ENCODE measurements at places on chromosomes 13 and 19.

GRCh38 chr13:66219506-66219905, 1010.6 kb downstream of the PCDH9 start:
- DNase-seq, result no peak

DNA sequence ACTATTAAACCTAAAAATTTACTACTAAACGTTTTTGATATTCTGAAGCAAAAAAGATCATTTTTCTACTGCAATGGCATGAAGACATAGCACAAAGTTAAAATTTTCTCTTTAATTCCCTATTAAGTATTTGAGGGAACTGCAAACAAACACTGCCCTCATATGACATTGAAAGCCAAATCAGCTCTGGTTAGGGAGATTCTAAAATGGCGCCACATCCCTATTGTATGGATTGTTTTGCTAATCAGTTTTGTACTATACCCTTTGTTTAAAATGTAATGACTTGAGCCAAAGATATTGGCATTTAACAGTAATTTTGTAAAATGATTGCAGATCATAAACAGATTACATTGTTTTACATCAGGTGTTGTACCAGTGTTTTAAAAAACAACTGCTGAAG, 65.8 kb downstream of the FLT1 start:
- no peak for DNase-seq

DNA sequence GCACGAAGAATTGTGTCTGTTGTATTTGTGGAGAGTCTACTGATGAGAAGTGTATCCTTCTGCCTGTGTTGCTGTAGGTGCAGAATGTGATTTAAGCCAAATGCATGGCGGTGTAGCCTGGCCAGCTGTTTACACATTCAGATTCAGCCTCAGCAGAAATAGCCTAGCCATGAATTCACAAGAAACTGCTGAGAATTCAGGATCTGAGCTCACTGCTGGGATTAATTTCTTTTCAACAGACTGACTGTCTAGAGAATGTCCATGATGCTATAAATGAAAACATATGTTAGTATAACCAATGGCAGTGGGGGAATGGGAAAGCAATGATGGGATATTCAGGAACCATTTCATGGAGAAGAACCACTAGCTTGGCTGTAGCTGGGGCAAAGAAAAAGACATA, 77.4 kb upstream of the RNF113B start:
- DNase-seq, result no peak

DNA sequence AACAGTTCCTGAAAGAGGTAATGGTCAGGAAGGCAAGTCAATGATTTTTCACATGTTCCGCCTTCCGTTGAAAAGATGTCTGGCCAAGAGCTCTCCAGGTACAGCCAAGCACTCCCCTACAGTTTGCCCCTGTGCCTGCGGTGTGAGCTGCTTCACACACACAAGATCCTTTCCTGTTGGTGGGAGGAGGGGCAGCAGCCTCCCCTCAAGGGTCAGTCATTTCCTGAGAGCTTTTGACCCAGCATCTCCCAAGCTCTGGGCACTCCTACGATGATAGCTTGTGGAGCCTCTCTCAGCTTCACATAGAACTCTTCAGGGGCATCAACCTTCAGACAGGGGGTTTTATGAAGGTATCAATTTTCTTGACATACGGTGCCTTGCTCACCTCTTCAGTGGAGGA, 86.9 kb downstream of the DOCK9 start:
- DNase-seq, result no peak

DNA sequence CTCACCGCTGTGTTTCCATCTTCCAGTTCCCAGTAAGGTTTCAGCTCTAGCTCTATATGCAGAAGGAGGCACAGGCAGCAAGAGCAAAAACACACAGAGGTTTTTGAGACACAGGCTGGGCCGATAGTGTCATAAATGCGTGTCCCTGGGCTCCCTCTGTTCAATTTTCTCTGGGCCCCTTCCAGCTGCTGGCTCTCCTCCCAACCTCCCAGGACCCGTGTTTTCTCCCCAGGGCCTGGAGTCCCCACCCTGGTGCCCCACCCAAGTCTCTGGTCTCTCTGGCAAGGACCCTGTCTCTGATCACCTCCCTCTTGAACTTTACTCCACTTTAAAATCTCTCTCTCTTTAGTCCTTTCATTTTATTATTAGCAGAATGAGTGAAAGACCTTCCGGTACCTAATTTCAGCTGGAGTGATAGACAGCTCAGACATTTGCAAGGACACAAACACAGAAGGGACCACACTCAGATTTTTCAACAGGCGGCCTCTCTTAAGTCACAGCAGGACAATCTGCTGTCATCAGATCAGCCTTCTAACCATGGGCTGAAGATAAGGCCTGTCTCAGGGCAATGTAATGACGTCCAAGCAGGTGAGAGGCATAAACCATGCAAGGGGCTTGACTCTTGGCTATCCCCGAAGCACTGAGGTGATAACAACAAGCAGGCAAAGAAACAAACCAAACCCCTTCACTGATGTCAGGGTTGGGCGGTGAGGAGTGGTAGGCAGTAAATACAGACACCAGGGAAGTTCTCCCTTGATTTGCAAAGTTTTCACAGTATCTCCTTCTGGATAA, 190.0 kb upstream of the IRS2 start:
- no peak for DNase-seq

- DNase-seq, result no peak
Observed at GRCh38 chr13:40313269-40314200, 352.9 kb downstream of the FOXO1 start.

- no peak for DNase-seq
Observed at GRCh38 chr13:60135344-60135743, 28.4 kb downstream of the DIAPH3 start.

DNA sequence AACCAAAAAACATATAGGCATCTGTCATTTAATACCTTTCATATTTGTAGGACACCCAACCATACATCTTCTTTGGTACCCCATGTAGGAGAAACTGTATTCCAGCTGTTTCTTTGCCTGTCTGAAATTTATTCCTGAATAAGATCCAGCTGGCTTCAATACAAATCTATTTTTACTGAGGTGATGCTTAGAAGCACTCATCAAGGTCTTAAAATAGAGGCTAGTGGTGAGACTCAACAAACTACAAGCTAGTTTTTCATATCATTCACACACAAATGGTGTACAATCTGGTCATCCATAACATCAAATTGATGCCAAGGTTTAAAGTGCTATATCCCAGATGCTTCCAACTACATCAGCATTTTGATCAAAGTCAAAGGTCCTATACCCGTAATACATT, 1071.3 kb upstream of the MIR17HG start:
- DNase-seq, result no peak

DNA sequence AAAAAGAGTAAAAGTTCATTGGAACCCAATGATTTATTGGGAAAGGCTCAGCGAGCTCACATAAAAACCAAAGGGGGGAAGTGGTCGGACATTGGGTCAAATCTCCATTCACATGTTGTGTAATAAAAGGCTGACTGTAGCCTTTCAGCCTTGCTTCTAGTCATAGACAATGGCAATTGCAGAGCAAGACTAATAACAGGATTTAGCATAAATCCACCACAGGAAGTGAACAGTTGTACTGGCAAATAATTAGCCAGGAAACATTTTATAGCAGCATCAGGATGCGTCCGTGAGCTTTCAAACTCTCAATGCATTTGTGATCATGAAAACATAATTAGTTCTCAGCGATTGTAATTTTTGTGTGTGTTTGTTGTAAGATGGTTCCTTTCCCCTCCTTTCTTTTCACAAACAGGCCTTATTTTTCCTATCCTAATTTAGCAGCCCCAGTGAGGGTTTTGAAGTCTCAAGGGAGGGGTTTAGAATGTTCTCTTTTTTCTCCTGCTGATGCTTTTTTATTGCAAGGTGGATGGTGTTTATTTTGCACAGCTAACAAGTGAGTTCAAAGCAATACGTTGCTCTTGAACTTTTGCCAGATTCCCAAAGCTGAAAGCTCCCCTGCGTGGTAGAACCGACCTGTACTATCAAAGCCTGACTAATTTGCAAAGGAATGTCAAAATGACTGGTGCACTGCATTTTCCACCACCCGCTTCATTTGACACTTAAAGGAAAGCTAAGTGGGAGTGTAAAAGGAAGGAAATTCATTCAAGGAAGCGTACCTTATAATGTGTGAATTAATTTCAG, 105.6 kb downstream of the SPRY2 start:
- no peak for DNase-seq

DNA sequence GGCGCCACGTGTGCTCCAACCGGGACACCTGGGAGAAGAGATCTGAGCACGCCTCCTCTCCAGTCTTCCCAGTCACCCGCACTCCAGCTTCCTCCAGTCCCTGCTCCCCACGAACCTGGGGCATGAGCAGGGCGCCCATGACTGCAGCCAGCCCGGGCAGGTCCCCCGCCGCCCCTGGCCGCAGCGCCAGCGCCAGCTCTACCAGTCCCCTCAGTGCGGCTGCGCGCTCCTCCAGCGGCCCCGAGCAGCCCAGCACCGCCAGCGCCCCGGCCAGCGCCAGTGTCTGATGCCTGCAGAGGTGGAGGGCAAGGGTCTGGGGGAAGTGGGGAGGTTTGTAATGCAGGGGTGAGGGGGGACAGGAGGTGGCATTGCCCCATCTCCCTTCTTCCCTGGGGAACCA, 13.1 kb downstream of the SH2D3A start:
- no peak for DNase-seq

GRCh38 chr13:45055902-45056648, 64.2 kb upstream of the GTF2F2 start:
- DNase-seq, result no peak

GRCh38 chr13:66048888-66049287, 1181.2 kb downstream of the PCDH9 start:
- no peak for DNase-seq

GRCh38 chr19:7844405-7844804, 14.4 kb downstream of the EVI5L start:
- DNase-seq, result no peak

GRCh38 chr19:32866061-32866460, 3.5 kb downstream of the SLC7A9 start:
- no peak for DNase-seq

Data from NCI-H187 treated with DMSO at 0.1 percent for 48 hours (cell line).